ENCODE measurements at places on chromosomes 2 and 18.

DNA sequence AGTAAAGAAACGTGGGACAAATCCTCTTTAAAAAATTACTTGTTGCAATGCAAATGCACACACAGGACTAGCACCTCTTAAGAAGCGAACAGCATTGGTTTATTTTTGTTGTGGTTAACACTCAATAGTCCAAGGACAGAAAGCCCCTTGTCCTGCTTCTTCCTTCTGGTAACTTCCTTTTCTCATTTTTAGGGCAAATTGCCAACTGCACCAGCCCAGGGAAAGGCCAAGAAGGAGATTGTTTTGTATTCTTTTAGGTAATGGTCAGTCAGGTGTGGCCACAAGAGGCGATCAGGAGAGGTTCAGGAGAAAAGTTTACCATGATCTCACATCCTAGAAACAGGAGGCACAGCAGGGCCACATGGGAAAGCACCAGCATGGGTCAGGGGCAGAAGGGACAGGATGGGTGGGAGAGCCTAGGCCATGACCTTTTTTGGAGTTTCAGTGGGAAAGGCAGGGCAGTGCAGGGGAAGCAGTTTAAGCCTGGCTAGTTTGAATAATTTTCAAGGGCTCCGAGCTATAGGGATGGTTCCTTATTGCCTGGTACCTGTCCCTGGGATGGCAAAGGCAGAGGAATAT lies 73.0 kb downstream of the CHRNA1 start:
- DNase-seq, result no peak

DNA sequence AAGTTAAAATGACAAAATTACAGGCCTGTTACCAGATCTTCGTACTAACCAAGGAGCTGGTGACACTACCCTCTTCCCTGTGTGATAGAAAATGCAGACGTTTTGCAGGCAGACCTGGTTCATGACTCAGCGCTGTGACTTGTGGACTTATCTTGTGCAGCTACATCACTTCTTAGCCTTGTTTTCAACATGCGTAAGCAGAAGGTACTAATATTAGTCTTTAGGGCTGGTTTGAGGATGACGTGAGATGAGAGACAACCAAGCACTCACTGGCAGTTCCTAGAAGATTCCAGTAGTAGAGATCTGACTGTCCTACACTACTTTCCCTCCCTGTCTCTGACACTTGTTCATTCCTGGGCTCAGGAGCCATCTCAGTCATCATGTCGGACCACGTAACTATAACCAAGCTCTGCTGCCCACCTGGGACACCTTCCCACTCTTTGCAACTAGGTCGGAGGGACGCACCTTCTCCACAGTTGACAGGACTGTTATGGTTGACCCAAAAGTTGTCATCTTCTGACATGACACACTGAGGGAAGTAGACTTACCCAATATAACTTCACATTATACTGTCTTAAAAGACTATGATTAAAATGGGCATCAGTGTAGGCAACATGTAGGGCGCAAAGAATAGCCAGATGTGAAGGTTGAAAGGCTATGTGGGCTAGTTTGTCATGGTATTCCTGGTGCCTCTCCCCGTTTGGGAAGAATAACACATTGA lies 64.8 kb downstream of the TNFRSF11A start:
- DNase-seq, result no peak

DNA sequence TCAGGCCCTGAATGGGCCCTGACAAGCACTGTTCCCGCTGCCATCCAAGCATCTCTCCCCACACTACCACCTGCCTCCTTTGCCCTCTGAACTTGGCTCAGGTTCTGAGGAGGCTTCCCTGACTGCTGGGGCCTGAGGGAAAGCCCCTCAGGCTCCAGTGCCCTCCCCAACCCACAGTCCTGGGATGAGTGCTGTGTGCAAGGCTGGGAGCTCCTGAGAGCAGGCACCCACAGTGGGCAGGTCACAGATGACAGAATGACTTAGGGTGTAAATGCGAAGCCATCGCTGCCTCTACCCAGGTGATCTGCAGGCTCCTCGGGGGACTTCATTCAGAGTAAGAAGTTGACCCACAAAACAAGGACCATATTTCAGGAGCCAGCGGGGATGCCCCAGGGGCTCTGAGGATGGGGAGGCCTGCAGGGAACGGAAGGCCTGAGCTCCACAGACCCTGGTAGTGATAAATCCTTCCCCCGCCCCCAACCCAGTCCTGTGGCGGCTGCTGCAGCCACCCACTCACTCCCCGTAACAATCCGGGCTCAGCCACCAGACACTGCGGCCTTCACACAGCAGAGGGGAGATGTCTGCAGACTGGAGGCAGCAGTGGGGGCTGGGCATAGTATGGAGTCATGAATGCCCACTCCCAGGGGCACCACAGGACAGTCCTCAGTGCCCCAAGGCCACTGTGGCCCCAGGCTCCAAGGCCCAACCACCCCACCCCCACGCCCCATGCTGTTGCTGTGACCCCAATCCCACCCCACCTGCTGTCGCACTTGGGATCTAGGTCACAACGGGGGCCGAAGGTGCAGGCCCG lies 8.9 kb downstream of the BIN1 start:
- DNase-seq, result no peak

- DNase-seq, result no peak
These were observed 356.6 kb downstream of the SPAG16 start for GRCh38 chr2:213640738-213641425.

GRCh38 chr2:17355608-17356329 lies 162.5 kb downstream of the RAD51AP2 start:
- DNase-seq, result no peak

DNA sequence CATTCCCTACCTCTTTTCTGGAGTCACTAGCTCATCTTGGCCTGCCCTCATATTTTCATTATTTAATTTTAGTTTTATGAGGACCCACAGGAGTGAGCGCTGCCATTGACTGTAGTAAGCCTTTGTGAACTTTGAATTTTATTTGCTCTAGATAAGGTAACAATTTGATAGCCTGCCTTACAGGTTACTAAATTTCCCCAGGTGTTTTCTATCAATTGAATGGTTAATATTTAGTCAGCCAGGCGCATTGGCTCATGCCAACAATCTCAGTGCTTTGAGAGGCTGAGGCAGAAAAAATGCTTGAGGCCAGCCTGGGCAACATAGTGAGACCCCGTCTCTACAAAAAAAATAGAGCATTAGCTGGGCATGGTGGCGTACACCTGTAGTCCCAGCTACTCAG lies 50.2 kb downstream of the DAW1 start:
- DNase-seq, result no peak

- DNase-seq, result no peak
These were observed 113.4 kb downstream of the CAPN13 start for GRCh38 chr2:30693821-30694281.

DNA sequence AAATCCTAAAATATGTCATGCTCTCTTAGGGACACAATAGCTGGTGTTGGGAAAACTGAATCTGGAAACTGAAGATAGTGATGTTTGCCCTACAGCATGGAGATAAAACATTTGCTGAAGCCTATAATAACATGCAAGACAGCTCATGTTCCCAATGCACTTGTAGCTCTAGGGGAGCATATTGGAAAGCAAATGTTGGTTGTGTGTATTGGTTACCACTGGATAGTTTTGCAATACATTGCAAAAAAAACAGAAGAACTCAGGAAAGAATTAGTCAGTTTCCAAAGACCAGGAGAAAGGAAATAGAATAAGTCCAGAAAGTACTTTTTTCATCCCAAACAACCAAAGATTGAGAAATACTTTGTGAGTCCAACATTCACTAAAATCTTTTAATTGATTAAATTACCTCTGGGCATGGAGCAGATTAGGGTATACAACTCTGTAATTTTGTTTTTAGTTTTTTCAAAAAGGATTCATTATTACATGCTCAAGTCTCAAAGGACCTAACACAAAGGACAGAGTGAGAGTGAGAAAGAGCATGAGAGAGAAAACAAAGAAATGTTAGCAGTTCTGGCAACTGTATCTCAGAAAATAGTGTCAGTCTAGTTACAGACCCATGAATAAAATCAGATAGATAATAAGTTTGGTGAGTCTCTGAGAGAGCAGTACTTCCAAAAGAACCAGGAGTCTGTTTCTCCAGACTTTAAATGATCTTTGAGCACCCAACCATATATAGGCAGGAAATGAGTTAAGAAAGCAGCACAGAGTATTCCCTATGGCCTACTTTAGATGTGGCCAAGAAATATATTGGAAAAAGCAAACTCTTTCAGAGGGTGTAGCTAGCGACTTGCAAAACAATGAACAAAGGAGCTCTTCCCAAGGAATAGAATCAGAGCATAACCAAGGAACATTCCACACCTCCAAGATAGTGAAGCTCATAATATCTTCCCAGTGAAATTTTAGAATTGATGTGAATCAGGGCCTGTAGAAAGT lies 36.6 kb upstream of the COL3A1 start:
- DNase-seq, result no peak

- no peak for DNase-seq
These were observed 185.8 kb downstream of the VAPA start for GRCh38 chr18:10099539-10100140.

DNA sequence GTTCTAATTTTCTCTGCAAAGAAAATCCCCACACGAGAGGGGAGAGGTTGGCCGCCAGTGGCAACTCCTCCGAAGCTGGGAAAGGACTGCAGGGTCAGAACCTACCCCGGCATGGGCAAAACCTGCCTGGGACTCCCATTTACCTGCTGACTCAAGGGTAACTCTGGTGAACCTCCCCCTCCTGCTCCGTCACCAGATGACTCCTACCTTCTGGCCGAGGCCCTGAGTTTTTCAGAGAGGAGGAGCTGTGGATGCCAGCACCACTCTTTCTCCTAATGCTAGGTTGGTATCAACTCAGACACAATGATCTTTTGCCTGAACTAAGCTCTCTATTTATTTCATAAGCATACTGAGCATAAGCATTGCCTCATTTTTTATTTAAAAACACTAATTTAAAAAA lies 96.6 kb downstream of the ALPK2 start:
- no peak for DNase-seq

- no peak for DNase-seq
These were observed 4.5 kb upstream of the RND3 start for GRCh38 chr2:150491943-150492342.

DNA sequence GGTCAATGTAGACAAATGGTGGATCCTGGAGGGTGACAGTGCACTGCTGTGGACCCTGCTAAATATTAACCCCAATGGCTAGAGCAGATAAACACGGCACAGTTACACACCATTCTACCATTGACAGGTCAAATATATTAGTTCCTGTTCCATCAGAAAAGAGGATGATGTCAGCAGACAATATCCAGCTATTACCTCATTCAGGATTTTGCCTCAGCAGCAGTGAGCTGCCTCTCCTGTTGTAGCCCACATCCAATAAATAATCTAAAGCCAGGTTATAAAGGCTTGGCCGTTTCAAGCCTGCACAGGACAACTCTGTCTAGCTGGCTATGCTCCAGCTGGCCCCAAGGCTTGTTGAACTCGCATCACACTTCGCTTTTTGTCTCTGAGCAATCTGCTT lies 31.6 kb upstream of the NETO1 start:
- no peak for DNase-seq

- no peak for DNase-seq
These were observed 34.0 kb upstream of the STRN start for GRCh38 chr2:37000318-37000717.

GRCh38 chr2:211270257-211270656 lies 713.9 kb downstream of the CPS1 start:
- DNase-seq, result no peak

DNA sequence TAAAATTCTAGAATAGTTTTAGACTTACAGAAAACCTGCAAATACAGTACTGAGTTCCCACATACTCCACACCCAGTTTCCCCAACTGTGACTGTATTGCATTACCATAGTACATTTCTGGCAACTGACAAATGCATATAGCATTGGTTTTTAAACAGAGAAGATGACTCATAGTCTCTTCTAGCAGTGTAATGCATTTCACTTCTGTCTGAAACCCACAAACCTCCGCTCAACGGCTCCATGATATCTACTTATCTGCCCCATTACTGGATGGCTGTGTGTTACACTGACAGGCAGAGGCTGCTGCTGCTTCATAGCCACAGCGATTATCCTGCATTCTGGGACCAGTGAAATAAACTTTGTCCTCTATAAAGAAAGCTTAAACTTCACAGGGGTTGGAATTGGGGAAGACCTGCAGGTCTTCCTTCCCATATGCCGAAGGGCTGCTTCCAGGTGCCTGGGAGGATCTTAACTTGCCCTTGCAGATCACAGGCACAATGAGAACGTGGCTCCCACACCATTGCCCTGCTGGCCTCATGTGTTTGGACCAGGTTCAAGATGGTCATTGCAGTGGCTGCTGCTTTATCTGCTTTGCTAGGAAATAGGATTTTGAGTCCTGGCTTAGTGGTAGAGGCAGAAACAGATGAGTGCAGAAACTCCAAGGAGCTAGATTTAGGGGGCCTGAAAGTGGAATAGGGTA lies 742.6 kb upstream of the HS6ST1 start:
- DNase-seq, result no peak

GRCh38 chr2:133040170-133040569 lies 370.2 kb upstream of the LYPD1 start:
- no peak for DNase-seq

- no peak for DNase-seq
These were observed 566.2 kb upstream of the CDH2 start for GRCh38 chr18:28743115-28743514.

- DNase-seq, result no peak
These were observed 55.0 kb downstream of the KIF1A start for GRCh38 chr2:240765007-240765406.

DNA sequence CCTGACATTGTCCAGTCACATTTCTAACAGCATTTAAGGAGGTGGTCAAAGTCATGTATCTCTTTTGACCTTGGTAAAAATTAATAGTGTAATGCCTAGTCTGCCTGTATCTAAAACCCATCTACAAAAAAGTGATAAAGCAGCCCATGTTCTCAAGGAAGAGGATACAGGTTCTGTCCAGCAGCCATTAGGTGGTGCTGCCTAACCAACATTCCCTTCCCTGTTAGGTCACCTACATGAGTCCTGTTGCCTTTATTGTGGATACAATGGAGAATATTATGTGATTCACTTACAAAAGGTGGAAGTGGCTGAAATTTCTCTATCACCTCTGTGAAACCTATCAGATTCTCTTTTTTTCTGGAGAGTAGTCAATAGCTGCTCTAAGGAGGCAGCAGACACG lies 52.5 kb downstream of the AQP4 start:
- no peak for DNase-seq

GRCh38 chr2:148416248-148416647 lies 228.3 kb upstream of the EPC2 start:
- no peak for DNase-seq

GRCh38 chr18:24398540-24398939 lies 916 bp upstream of the OSBPL1A start:
- no peak for DNase-seq

GRCh38 chr2:238974081-238974480 lies 126.2 kb downstream of the TWIST2 start:
- no peak for DNase-seq

DNA sequence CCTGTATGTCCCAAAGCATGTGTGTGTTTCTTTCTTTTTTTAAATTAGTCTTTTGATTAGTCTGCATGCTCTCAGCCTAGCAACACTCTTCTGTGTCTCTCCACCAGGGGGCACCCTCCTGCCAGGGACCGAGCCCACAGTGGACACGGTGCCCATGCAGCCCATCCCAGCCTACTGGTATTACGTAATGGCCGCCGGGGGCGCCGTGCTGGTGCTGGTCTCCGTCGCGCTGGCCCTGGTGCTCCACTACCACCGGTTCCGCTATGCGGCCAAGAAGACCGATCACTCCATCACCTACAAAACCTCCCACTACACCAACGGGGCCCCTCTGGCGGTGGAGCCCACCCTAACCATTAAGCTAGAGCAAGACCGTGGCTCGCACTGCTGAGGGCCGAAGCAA lies 93.8 kb downstream of the NRP2 start:
- no peak for DNase-seq
